ENCODE measurements at places on chromosomes 1 and 21.

- DNase-seq: no peak
Measured at GRCh38 chr21:14531757-14532316, 14.3 kb downstream of the SAMSN1 start.

DNA sequence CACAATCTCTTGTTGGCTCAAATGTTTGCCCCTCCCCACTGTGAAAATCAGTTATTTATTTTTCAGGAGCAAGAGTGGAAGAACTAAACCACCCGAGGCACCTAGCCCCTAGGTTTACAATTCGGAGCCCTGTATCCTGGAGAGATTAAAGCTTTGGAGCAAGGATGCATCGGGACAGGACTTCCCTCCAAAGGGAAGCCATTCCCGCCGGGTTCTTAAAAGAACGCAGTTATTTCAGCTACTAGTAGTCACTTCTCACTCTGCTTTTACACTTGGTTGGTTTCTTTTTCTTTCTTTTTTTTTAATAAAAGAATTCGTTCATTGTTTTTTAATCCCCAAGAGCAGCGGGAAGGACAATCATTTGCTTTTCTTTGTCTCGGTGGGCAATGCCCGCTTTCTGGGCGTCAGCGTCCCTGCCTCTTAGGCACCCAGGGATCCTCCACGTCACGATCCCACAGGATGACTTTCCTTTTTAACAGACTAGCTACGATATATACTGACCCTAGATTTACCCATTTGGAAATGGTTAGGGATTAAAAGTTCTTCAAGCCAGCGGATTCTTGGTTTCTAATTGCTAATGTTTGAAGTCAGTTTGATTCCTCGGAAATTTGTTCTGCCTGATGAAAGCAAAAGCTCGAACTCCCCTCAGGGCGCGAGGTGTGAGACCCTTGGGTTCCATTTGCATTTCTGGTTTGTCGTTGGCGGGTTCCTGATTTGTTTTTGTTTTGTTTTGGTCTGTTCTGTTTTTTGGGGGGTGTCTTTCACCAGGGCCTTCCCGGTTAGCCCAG is 9.0 kb downstream of the TBX15 start:
- no peak for DNase-seq

DNA sequence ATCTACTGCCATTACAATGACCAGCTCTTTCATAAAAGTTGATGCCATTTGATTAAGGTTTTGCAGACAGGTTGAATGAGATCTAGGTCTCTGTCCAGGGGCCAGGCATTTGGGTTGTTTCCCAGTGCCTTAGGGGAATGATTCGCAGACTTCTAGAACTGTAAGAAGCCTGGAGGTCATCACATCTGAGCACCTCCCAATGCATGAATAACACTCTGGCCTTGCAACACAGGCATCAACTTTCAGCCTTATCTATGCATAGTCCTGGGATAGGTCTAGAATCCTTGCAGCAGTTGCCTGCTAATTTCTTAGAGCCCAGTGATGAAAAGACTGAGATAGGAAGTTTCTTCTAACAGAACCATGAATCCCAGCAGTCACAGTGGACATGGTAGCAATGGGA is 44.8 kb upstream of the KCND3 start:
- DNase-seq: no peak

GRCh38 chr1:195765099-195765498 is 843.1 kb downstream of the KCNT2 start:
- no peak for DNase-seq

DNA sequence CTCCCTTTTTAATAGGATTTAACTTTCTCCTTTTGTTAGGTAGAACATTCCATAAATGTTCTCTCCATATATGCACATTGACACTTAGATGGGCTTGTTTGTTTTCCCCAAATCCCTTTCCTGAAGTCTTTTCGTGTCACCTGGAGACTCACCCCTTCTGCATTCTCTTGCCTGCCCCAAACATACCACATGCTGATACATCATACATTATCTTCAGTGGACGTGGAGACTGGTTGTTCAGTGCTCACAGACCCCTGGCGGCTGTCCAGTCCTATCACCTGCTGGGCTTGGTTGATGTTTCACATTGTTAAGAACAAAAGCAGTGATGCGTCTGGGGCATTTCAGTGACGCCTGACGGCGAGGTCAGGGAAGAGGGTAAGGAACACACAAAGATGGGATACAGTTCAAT is 22.2 kb downstream of the FMOD start:
- no peak for DNase-seq

DNA sequence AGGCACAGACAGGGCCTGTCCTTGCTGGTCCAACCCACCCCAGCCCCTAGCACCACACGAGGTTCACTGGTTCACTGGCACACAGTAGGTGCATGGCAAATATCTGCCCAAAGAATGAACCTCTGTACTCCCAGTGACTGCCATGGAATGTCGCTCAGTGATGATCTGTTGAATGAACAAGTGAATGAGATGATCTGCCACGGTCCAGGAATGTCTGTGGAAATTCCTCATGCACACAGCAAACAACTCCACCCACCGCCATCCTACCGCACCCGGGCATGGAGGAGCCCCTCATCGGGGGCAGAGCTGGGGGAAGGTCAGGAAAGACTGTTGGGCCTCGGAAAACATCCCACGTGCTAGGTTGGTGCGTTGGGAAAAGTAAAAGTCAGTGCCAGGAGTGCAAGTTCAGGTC is 1.7 kb downstream of the HSPG2 start:
- DNase-seq: no peak

DNA sequence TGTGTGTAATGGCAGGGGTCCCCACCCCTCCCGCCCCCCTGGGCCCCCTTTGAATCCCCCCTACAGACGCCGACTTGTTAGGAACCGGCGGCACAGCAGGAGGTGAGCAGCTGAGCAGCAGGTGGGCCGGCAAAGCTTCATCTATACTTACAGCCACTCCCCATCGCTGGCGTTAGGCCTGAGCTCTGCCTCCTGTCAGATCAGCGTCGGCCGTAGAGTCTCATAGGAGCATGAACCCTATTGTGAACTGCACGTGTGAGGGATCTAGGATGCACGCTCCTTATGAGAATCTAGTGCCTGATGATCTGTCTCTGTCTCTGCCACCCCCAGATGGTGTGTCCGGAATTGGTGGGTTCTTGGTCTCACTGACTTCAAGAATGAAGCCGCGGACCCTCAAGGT is 14.9 kb upstream of the VPS26C start:
- no peak for DNase-seq

GRCh38 chr1:202225131-202225530 is 31.5 kb downstream of the LGR6 start:
- DNase-seq: no peak

DNA sequence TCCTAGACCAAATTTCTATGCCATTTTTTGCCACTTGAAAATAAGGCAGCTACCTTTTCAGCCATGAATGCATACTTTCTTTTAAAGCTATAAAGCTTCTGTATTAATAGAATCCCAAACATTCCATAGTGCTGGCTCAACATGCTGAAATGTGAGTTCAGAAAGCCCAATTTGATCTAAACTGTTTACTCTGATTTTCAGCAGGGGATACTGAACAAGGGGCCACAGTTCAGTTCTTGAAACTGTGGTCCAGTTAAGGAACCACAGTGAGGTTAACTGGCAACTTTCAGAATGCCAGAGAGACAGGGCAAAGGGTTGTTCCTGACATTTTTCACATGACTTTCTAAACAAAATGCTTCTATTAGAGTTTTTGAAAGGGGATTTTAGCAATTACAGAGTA is 85.7 kb upstream of the COL11A1 start:
- no peak for DNase-seq

DNA sequence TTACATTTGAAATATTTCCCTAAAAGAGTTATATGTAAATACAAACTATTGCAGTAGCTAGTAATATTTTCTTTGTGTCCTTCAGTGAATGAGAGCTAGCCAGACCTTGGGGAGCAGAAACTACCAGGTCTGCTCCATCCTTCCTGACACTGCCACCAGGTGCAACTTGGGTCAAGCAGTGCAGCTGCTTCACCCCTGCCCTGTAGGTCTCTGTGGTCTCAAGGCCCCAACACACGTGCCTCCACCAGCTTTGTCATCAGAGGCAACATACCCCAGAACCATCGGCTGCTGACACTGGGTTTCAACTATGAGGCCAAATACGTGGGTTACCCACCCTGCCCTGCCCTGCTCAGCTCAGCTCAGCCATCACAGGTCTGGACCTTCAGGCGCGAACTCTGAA is 181.6 kb downstream of the FCRL5 start:
- DNase-seq: no peak

- no peak for DNase-seq
Measured at GRCh38 chr1:109148987-109149561, 35.2 kb downstream of the ELAPOR1 start.

DNA sequence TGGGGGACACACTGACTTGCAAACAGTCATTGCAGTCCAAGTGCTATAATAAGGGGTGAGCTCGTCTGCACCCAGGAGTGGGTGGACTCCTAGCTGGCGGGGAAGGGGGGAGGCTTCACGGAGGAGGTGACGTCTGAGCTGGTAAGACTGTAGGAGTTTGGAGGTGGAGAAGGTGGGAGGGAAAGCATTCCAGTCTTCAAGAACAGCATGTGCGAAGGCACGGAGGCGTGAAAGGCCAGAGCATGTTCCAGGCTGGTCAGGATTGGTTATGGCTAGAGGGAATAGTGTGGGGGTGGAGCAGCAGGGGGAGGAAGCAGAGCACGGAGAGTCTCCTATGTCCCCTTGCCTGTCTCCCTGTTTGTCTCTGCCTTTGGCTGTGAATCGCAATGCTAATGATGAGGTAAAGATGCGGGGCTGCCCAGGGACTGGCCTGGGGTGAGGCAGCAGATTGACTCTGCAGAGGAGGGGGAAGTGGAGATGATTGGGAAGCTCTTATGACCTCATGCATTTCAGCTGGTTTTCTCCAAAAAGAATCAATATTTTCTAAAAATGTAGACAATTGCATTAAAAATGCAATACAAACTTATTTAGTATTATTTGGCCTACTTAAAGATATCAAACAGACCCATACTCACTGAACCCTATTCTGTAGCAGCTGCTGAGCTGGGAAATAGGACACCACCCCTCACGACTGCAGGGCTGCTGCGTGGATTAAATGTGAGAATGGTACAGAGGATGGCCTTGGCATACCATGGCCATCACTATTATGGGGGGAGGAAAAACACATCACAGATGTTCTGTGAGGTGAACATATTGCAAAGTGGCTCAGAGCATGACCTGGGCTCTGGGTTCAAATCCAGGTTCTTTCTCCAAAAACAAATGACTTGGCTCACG is 2.6 kb upstream of the ZNF436 start:
- DNase-seq: no peak

DNA sequence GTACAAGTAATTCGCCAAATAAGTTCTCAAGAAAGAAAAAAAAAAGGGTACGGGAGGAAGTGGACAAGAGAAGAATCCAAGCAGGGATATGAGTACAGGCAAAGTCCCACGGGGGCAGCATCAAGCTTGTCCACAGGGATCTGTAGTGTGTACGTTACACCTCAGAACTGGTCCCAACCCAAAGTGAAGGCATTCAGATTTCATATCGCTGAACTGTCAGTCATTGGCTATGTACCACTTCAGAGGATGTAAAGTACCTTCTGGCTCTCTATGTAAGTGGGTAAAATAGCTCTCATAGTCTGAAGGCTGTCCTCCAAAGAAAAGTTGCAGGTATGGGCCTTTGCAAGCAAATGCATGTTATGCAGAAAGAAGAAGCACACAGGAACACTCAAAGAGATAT is 8.1 kb upstream of the CLCA4 start:
- no peak for DNase-seq

GRCh38 chr1:44557778-44558177 is 116.5 kb downstream of the TMEM53 start:
- DNase-seq: no peak

- no peak for DNase-seq
Measured at GRCh38 chr1:201096041-201096461, 16.2 kb downstream of the CACNA1S start.

DNA sequence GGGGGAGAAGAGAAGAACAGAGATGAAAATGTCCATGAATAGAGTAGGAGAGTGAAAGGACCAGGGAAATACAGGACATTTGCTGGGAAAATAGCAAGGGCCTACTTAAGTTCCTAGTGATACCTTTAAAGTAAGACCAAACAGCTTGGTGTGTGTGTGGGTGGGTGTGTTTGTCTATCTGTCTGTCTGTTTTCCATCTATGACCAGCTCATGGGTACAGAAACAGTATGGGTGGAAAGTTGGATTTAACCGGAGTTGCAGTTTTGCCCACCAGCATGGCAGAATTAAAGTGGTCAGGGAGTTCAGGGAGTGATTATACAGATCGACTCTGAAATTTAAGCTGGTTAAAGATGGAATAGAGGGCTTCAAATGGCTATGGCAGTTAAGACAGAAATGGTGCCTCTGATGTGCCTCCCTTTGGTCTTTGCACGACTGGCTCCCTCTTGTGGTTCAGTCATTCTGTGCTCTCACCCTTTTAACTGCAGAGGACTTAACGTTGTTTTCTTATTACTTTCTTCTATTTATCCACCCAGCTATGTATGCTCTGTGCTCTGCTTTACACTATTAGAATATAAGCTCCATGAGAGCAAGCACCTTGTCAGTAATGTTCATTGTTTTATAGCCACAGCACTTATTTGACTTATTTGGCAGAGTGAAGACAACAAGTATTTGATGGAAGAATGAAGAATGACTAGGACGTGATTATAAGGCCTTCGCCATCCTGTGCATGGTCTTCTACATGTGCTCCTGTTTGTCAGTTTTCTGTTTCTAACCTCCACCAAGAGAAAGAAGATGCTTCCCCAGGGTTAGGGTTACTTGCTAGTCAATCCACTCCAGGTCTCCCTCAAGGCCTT is 72.7 kb upstream of the AK4 start:
- DNase-seq: no peak

DNA sequence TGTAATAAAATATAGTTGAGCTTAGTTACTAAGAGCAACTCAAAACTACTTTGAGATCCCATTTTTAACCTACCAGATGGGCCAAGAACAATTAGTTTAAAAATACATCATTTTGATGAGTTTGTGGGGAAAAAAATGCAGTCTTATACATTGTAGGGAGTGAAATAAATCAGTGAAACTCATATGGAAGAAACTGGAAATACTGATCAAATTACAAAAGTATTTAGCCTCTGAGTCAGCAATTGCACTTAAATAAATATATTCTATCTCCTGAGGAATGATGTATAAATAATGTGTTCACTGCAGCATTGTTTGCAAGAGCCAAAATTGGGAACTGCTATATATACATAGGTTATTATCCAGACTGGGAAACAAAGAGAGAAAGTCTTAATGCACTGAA is 4.6 kb upstream of the SMCP start:
- DNase-seq: no peak

DNA sequence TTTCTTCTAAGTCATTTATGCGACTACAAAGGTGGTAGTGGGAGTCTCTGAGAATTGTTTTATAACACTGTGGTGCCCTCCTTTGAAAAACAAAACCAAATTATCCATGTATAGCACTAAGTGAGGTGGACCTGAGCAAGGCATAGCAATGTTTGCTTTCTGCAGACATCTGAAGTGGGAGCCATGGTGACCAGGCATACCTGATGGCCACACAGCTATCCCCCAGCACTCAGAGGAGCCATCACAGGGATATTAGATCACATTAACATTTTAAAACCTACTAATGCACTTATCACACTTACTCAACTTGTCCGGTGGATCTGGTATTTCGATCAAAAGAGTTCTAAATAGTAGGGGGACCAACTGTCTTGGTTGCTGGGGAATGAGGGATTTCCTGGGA is 24.8 kb upstream of the AVPR1B start:
- DNase-seq: no peak

- no peak for DNase-seq
Measured at GRCh38 chr1:96357141-96357765, 364.3 kb upstream of the PTBP2 start.

GRCh38 chr1:93344484-93344883 is 1.2 kb upstream of the DR1 start:
- no peak for DNase-seq
